Left kidney (tissue), 8 donors: ENCODE measurements at places on chromosomes 7 and 10. TPM values are rescaled to one million over a fixed set of nuclear protein-coding genes. Genes with fewer than 3 reads are reported as not detected.

The NUTM2B gene
- 2.0 TPM for polyA plus RNA-seq

The NEUROG3 gene
- polyA plus RNA-seq, result not detected

The NAMPT gene
- polyA plus RNA-seq, result 51.2 TPM

The SPDYE6 gene
- 6.3 TPM for polyA plus RNA-seq

The KIAA1549 gene
- 15.5 TPM for polyA plus RNA-seq

The ANAPC16 gene
- polyA plus RNA-seq, result 201 TPM

The STAM gene
- polyA plus RNA-seq, result 36.8 TPM

The UPK3B gene
- polyA plus RNA-seq, result 1.1 TPM

The RHOBTB1 gene
- 99.3 TPM for polyA plus RNA-seq

The ODAD2 gene
- polyA plus RNA-seq, result 1.5 TPM

The SPDYE8 gene
- polyA plus RNA-seq, result 1.1 TPM

The FAM25A gene
- not detected for polyA plus RNA-seq

The HOXA11 gene
- polyA plus RNA-seq, result 32.2 TPM

The PTPN20 gene
- 7.3 TPM for polyA plus RNA-seq

The ANKRD1 gene
- 0.86 TPM for polyA plus RNA-seq

The CPVL gene
- polyA plus RNA-seq, result 57.8 TPM

The FAM25G gene
- 0.57 TPM for polyA plus RNA-seq

The CACNB2 gene
- polyA plus RNA-seq, result 5.8 TPM

The TFPI2 gene
- 10.3 TPM for polyA plus RNA-seq

The GHRHR gene
- polyA plus RNA-seq, result 0.33 TPM

The SPDYE16 gene
- polyA plus RNA-seq, result 6.2 TPM

The SCIN gene
- 112 TPM for polyA plus RNA-seq

The PON3 gene
- polyA plus RNA-seq, result 2.5 TPM

The NEURL1 gene
- polyA plus RNA-seq, result 1.6 TPM

The FZD8 gene
- polyA plus RNA-seq, result 10.5 TPM

The GPR141 gene
- not detected for polyA plus RNA-seq

The HMX2 gene
- 0.75 TPM for polyA plus RNA-seq

The MCM10 gene
- 17.1 TPM for polyA plus RNA-seq

The KLF14 gene
- polyA plus RNA-seq, result 0.76 TPM

The GALNT17 gene
- polyA plus RNA-seq, result 3.1 TPM

The NODAL gene
- polyA plus RNA-seq, result 0.67 TPM

The RBP4 gene
- 1.00 TPM for polyA plus RNA-seq

The FGL2 gene
- polyA plus RNA-seq, result 56.0 TPM

The SDK1 gene
- 7.1 TPM for polyA plus RNA-seq

The AKR1C2 gene
- polyA plus RNA-seq, result 8.5 TPM

The LIPJ gene
- 0.10 TPM for polyA plus RNA-seq

The REEP3 gene
- polyA plus RNA-seq, result 34.1 TPM

The TMEM176A gene
- polyA plus RNA-seq, result 90.9 TPM

The ST8SIA6 gene
- 1.7 TPM for polyA plus RNA-seq

The TWIST1 gene
- 6.6 TPM for polyA plus RNA-seq

The HTR7 gene
- polyA plus RNA-seq, result 0.53 TPM

The SNX8 gene
- polyA plus RNA-seq, result 38.8 TPM

The BCAP29 gene
- polyA plus RNA-seq, result 54.4 TPM
